ENCODE measurements at places on chromosomes 5 and 9.

DNA sequence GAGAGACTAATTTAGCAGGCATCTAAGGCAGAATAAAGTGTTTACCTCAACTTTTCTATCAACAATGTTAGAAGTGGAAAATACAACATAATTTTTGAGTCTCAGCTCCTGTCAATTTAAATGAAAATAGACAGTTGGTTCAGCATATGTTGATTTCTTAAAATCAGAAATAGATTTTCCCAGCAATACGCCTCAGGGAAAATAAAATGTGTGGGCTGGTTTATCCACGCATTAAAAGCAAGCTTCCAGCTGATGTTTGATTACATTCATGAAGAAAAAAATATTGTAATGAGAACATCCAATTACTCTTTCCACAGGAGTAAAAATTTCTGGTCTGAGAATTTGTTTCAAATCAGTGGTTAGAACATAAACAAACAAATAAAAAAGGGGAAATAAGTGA lies 166.3 kb downstream of the PDE4D start:
- no peak for DNase-seq

DNA sequence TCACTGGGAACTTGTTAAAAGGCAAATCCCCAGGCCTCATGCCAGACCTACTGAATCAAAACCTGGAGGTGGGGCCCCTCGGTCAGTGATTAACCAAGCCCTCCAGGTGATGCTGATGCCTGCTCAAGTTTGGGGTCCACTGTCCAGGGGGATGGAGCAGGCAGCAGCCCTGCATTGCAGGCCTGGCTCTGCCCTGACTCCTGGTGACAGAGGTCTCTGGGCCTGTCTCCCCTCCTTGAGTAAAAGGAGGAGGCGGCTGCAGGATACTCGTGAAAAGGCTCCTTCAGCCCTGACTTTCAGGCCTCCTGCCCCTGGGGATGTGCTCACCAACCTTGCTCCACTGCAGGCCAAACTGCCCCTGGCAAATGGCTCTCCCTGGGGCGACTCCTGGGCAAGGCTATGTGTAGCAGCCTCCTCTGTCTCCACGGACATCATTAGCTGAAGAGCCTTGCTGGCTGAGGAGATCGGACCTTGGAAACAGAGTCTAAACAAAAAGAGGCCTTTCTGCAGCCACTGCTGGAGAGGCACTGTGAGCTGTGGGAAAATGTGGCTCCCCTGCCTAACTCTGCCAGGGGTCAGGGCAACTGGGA lies 134.8 kb upstream of the ALDH1B1 start:
- no peak for DNase-seq

- DNase-seq = no peak
Measured at GRCh38 chr5:139512786-139513390, 30.3 kb upstream of the STING1 start.

GRCh38 chr9:27888661-27889295 lies 315.5 kb upstream of the C9orf72 start:
- DNase-seq = no peak

- DNase-seq = no peak
Measured at GRCh38 chr9:116599342-116599884, 87.7 kb upstream of the TRIM32 start.

DNA sequence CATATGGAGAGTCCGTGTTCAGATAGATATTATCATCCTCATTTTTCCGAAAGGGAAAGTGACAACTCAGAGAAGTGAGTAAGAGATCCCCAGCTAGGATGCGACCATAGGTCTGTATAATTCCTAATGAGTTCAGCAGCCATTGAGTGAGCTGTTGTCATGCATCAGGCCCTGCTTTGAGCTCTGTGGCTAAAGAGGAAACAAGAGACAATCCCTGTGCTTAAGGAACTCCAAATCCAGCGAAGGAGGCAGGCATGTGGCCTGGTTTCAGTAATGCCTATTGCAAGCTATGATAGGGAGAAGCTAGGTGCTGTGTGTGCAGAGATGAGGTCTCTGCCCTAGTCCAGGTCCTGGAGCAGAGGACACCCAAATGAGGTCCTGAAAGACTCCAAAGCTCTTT lies 192.8 kb downstream of the ACTL7B start:
- DNase-seq = no peak

DNA sequence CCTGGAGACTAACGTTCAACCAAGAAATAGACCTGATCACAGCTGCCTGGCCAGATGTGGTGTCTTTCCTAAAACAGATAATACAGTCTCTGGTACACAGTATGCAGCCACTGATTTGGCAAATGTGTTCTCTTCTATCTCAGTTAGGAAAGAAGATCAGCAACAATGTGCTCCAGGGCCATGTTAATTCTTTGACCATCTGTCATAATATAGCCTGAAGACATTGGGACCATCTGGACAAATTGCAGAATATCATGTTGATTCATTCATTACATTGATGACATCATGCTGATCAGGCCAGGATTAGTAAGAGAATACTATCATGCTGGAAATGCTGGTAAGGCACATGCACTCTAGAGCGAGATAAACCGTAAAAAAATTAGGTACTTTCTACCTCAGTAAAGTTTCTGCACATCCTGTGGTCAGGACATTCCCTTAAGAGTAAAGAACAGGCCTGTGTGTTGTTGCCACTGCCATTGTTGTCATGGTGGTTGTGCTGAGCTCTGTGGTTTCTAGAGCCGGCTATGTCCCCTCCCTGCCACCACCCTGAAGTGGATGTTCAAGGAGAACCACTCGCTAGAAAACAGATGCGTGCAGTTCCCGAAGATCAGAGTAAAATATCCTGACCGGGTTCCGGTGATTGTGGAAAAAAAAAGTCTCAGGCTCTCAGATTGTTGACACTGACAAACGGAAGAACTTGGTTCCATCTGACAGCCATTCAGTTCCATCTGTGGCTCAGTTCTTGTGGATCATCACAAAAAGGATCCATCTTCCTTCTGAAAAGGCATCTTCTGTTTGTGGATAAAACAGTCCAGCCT lies 6.4 kb upstream of the JMY start:
- DNase-seq = no peak

DNA sequence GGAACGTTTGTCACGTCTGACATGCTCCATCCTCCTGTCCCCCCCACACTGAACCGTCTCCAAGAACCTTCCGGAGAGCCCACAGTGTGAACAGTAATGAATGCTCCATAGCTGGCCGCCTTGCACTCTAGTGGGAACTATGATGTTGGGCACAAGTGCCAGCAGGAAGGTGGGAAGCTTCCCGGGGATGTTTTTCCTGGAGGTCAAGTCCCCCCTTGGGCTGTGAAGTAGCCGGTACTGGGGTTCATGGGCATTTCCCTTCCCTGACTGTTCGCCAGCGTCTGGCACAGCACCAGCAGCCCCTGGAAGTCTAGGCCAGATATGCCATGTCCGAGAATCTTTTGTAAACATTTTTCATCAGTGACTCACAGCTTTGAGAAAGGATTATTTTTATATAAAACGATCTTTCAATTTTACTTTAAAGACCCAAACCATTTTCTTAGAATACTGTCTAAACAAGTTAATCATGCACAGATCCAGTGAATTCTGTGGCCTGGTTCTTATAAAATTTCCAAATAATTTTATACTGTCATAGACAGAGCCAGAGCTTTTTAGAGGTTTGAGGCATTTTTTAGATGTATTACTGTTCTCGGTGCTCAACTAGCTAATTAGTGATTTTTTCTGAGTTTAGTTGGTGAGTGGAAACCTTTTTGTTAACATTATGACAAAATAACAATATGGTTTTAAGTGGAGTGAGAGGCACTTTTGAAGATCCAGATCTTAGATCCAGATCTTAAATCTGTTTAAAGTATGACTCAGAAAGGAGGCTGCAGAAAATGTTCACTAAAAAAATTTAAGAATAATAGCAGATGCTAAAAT lies 11.6 kb downstream of the ABL1 start:
- no peak for DNase-seq

All from stimulated activated CD8-positive, alpha-beta memory T cell treated with anti-CD3 and anti-CD28 coated beads, Interleukin-7, amount 100 ng/mL, for 1 hour (primary cell).